ENCODE measurements at places on chromosomes 3 and 15.

- no peak for DNase-seq
These were observed 15.8 kb upstream of the FANCD2 start for GRCh38 chr3:10010421-10010877.

GRCh38 chr3:79380581-79380980, 387.2 kb downstream of the ROBO1 start:
- DNase-seq, result peak; percentile 1

- no peak for DNase-seq
These were observed 61.1 kb downstream of the GRIP2 start for GRCh38 chr3:14478956-14479550.

DNA sequence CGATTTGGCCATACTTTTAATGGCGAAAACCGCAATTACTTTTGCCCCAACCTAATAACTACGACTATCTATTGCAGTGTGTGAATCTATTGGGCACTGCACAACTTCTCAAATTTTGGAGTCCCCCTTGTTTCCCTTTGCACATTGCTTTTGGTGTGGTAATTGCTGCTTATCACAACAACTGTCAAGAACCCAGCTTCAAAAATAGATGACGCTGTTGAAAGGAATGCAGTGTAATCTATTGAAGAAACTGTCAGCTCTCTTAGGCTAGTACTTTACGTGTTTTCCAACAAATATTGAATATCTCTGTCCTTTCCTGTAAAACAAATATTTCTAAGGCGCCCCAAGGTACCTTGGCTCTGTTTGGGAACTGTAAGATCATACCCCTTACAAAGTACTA, 222.8 kb upstream of the UBE2E2 start:
- DNase-seq, result peak; percentile 18

DNA sequence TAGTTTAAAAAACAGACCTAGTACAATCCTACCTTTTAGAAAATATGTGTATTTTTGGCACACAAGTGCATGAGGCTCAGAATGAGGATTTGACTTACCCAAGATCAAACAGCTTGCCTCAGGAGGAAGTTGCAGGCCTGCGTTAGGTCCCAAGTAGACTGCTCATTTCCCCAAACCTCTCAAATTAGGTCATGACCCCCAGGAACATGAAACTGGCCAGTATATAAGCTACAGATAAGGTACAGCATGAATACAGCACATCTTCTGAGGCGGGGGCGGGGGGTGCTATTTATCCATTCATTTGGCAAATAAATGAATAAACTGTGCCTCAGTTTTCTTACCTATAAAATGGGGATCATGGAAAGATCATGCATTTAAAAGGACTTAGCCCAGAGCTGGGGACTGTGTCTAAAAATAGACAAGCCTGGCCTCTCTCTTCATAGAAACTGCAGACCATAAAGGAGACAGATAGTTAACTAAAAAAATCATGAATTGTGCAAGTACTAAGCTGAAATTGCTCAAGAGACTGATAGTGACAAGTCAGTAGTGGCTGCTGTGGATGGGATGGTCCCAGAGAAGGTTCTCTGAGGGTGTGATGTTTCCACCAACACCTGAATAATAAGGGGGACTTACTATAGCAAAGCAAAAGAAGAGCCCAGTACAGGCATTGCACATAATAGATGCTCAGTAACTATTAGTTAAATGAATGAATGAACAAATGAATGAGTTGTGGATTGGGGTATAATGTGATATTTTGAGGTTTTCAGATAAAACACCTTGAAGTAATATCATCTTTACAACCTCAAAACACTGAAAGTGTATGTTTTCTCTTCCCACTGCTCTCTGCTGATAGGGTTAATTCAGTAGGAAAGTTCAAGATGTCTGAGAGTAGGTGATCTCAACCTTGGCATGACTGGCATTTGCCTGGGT, 258.5 kb upstream of the PROK2 start:
- DNase-seq, result no peak

- DNase-seq, result no peak
These were observed at the start of gene MYO5C for GRCh38 chr15:52295421-52296001. TSS of gene MYO5C (minus strand) at chr15:52295804. CDS start at chr15:52295636, 168 bp downstream.

DNA sequence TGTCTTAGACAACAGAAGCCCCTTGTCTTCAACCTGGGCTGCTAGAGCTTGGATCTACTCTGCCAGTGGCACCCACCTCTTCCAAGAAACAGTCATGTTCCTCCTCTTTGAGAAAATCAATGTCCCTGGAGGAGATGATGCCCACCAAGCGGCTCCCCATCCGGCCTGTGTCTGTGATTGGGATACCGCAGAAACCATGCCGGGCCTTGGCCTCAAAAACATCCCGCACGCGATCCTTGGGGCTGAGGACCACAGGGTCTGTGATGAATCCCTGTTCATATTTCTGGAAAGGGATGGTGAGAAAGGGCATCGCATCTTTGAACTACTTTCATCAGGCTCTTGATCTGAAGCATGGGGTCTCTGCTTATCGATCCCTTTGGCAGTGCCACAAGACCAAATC, 1.6 kb downstream of the IMPDH2 start:
- DNase-seq, result no peak

GRCh38 chr3:141507392-141508066, 20.7 kb downstream of the RASA2 start:
- DNase-seq, result no peak

DNA sequence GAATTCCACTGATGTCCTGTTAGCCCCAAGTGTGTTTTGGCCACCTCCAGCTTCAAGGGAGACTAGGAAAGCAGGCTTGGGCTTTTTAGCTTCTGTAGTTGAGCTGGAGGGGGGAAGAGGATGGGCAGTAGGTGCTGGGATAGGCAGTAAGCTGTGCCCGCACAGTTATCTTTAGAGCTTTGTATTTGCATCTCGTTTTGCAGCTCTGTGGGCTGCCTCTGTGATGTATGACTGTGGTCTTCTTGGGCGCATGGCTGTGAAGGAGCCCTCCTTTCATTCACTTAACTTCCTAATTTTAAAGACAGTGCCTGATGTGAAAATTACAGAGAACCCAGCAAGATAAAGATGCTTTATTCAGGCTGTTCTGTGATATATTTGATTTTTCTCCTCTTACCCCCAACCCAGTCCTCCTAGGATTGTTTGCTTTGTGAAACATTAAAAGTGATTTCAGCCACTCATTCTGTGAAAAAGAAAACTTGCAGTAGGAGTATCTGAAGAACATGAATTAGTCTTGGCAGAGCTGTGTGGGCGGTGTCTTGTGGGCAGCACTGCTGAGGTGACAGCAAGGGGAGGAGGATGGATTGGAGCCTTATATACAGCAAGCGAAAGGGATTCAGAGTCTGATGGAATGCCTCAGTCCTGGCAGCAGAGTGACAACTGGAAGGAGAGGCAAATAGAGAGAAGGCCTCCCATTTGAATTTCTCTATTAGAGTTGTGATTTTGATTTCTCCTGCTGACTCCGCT, 74.3 kb downstream of the LARS2 start:
- DNase-seq, result peak; percentile 4

GRCh38 chr3:126310816-126311215, 46.4 kb downstream of the KLF15 start:
- DNase-seq, result no peak

GRCh38 chr15:96363707-96364106, 33.2 kb downstream of the NR2F2 start:
- DNase-seq, result no peak

- DNase-seq, result no peak
These were observed 22.2 kb downstream of the PSTPIP1 start for GRCh38 chr15:77017091-77017660.

DNA sequence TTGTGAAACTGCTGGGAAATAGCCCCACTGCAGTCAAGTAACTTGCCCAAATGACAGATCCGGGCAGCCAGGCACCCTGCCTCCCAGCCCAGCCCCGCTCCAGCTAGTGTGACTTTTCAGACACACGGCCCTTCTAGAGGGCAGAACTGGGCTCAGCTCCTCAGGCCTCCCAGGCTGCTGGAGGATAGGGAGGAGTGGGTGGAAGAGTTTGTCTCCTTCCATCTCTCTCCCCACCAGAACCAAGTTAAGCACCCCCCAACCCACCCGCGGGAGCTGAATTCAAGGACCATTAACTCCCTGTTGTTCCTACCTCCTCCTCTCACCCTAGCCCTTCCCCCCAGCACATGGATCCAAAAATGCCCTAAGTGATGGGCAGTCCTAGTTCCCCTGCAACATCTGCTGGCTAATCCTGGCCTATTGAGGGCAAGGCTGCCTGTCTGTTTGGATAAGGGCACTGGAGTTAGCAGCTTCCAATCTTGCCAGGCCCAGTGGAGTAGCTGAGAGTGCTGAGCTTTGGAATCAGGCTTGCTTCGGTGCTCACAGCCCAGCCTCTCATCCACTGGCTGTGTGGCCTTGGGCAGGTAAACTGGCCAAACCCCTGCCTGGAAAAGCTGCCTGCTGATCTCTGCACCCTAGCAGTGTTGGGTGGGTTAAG, 3.1 kb downstream of the CCDC33 start:
- no peak for DNase-seq

DNA sequence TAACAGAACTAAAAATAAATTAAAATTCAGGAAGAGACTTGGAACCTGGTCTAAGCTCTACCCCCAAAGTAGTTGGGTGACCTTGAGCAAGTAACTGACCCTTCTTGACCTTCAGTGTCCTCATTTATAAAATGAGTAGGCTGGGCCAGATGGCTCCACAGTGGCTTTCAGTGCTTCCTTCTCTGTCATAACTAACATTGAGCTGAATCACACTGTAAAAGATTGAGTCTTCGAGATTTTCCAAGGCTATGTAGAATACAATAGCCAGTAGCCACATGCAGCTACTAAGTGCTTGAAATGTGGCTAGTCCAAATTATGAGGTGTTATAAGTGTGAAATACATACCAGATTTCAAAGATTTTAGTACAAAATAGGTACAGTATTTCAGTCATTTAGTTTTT, 313.3 kb downstream of the MECOM start:
- DNase-seq, result no peak

- DNase-seq, result no peak
These were observed 124.3 kb upstream of the LSAMP start for GRCh38 chr3:116569611-116570010.

DNA sequence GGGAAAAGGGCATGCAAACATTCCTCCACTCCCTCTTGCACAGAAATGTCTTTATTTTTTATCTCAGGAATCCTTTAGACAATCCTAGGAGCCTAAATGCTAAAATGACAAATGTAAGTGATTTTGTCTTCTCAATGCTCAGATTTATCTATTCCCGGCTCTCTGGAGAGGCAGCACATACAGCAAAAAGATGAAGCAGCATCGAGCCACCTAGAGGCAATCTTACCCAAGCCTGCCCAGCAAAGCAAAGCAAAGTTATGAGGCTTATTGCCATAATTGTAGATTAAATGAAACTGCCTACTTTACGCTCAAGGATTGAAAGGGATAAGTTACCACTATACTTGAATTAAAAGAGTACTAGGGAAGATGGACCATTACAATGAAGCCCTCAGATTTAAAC, 750.4 kb upstream of the NR2F2 start:
- no peak for DNase-seq

DNA sequence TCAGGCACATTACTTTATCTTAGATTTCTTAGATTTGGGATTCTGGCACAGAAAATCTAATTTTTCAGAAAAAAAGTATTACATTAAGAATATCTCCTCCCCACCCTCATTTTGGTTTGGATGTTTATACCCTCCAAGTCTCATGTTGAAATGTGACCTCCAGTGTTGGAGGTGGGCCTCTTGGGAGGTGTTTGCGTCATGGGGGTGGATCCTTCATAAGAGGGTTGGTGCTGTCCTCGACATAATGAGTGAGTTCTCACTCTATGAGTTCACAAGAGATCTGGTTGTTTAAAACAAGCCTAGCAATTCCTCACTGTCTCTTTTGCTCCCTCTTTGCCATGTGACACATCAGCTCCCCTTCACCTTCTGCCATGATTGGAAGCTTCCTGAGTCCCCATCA, 45.6 kb upstream of the WWTR1 start:
- peak; percentile 69 for DNase-seq

GRCh38 chr3:135237371-135238143, 442.5 kb downstream of the EPHB1 start:
- no peak for DNase-seq

- no peak for DNase-seq
These were observed 70.4 kb downstream of the ST6GAL1 start for GRCh38 chr3:187000711-187001151.

GRCh38 chr15:40336744-40337122, 4.0 kb downstream of the CCDC9B start:
- DNase-seq, result no peak

GRCh38 chr15:33971811-33972210, 3.5 kb downstream of the CHRM5 start:
- DNase-seq, result no peak
